ENCODE measurements at places on chromosomes 6 and 20.
A peak's percentile ranks its signal among the peaks of the same experiment; 100 is the strongest.

GRCh38 chr6:4299476-4299875 lies 164.1 kb upstream of the ECI2 start:
- DNase-seq = no peak

GRCh38 chr6:165575158-165575549 lies 87.9 kb downstream of the PDE10A start:
- DNase-seq = no peak

DNA sequence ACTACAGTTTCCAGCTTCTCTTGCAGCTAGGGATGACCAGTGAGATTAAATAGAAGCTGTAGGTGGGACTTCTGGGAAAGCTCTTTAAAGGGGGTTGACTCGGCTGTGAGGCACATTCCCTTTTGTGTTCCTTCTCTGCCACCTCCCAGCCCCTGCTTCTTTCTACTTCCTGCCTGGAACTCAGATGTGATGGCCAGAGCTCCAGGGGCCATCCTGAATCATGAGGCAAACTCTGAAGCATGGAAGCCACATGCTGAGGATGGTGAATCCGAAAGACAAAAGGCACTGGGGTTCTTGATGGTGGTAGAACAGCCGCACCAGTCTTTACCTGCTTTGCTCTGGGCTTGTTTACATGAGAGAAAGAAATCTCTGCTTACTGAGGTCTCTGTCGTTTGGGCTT lies 9.1 kb downstream of the CEBPB start:
- DNase-seq = no peak

DNA sequence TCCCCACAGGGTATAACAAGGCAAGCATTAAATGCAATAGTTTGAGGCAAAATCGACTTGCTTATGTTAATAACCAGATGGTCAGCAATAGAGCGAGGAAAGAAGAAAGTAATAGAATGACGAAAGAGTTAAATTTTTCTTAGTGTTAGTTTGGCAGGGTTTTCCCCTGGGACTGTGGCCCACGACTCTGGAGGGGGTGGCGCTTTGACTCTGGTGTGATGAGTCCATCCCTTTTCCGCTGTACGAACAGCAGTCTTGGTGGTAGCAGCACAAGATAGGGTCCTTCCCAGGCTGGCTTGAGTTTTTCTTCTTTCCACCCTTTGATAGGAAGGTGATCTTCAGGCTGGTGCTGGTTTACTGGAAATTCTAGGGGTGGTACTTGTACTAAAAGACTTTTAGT lies 69.2 kb upstream of the GMDS start:
- DNase-seq = no peak

DNA sequence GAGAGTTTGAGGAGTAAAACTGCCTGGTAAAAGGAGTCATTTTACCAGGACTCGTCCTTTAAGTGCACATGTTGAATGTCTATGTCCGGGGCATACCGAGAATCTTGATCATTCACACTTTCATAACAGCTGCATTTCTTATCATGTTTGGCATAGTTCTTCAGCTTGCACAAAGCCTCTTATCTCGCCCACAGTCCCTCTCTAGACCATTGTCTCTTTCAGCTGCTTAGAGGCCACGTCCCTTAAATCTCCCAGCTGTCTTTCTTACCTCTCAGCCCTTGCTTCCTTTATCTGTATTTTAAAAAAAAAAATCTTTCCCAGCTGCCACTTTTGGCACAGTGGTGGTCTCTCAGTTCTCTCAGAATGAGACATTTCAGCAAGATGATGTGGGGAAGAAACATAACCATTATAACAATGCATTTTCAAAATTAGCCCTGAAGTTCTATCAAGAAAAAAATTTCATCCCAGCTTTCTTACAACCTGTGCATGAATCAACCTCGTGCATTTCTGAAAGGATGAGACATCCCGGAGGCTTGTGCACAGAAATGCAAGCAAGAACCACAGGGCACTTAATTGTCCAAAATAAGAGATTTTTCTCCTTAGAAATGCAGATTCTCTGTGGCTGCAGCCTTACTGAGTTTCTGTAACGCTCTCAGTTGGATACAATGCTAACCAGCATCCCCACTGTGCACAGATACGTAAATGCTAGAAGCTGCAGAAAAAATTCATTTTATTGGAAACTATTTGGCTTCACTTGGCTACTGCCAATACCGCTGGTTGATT lies 24.2 kb downstream of the RBM24 start:
- DNase-seq = no peak

DNA sequence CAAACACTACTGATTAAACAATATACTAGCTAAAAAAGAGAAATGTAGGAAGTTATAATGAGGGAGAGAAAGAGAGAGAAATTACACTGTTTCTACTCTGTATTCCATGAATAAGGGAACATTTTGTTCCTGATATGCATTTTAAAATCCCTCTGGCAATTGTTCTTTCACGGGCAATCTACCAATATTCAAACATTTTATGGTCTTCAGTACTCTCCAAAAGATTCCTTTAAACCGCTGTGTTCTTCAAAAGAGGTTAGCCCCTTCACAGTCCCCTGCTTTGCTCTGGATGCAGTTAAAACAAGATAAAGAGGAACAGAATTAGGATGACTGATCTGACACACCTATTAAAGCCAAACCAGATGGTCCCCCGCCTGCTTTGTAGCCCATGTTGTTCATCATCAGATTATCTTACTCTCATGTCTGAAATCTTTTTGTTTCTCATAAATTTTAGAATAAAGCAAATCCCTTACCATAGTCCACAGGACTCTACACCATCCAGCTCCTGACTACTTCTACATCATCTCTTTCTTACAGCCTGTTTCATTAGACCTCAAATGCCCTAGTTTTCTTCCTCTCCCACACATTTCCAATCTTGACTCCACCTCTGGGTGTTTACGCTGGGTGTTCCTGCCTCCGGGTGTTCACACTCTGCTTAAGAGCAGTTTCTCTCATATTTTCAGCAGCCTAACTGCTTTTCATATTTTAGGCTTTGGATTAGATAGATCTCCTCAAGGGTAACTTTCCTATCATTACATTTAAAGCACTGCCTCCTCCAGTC lies 399.7 kb downstream of the COL12A1 start:
- DNase-seq = no peak

DNA sequence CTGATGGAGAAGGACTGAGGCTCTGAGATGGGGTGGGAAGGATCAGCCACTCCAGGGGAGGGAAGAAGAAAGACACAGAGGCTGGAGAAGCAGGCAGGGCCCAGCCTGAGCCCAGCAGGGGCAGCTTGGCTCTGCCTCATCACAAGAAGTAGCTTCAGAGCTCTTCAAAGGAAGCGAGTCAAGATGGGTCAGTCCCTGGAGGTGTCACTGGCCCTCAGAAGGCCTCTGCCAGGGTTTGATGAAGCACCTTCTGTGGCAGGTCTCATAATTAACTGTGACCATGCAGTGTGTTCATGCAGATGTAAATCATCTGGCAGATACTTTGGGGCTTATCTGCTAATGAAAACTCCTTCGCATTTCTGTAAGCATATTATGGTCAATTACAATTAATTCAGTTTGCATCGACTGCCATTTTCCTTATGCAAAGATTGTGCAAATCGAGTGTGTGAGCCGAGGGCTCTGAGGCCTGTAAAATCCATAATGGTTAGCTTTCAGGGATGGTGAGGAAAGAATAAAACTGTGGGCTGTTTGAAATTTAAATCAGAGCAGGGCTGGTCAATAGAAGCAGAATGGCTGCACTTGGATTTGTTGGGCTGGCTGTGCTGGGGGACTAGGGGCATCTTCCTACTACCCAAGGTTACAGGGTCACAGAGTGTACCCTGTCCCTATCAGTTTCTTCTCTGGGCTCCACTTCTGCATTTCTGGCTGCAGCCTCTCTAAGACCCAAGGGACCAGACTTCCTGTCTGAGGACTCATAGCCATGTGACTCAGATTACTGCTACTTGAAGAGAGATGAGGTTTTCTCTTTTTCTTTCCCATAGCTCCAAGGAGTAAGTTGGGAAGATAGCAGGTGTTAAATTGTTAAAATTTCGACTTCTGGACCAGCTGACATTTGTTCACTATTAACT lies 376.6 kb downstream of the DHX35 start:
- no peak for DNase-seq

DNA sequence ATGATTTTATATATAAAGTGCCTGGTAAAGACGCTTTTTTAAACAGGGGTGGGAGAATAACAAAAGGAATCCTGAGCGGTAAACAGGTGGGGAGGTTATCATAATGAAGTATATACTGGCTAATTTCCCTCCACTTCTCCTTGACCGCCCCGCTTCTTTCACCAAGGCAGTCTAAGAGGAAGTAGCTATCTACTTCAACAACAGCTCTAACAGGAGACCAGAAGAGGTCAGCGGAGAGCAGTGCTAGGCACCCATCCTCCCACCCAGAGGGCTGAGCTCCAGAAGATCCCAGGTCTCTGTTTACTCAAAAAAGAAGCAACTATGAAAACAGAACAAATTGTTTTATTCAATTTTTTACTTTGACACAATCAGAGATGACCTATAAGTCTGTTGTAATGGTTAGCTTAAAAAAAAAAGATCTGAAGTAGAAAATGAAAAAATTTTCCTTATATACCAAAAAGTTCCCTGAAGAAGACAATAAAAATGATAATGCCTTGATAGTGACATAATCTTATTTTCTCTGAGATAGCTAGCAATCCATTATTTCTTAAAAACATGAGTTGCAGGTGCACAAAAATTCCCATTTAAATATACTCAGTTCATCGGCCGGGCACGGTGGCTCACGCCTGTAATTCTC lies 141.1 kb downstream of the PDSS2 start:
- DNase-seq = peak; percentile 27
